ENCODE measurements at places on chromosomes 16 and 17. TPM values are rescaled to one million over a fixed set of nuclear protein-coding genes. Genes with fewer than 3 reads are reported as not detected.

DNA sequence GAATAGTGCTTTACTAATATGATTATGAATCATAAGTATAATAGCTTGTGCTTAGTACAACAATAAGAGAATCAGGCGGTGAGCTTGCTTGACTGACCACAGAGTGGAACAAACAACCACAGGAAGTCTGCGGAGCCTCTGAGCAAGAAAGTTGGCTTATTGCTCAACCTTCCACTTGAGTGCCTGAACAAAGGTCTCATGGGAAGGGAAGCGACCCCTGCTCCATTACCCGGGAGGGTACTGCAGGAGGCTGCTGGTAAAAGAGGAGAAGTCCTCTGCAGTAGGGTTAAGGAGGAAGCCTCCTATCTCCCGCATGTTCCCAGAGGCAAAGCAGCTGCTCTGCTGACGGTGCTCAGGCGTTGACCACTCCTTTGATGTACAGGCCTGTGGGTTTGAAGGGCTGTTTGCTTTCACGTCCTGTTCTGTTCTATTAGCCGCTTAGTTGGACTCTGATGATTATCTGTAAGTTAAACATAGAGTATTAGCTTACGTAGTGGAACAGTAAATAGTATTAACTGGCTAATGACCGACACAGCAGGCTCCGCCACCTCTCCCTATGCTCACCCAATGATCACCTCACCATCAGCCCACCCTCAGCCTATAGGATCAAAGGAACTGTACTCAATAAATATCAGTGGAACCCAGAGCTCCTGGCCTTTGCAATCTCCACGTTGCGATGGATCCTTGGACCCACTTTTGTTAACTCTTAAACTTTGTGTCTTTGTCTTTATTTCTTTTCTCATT lies 17.5 kb downstream of the ALOX15B start:
- H3K4me3 ChIP-seq: no peak overlapping the region
- no peaks in the 10 kb centered on the region for H3K36me3 ChIP-seq
- no peak for DNase-seq
- H3K27ac ChIP-seq: no peak overlapping the region
- peaks cover 11% of the 10 kb centered on the region for H3K4me1 ChIP-seq

DNA sequence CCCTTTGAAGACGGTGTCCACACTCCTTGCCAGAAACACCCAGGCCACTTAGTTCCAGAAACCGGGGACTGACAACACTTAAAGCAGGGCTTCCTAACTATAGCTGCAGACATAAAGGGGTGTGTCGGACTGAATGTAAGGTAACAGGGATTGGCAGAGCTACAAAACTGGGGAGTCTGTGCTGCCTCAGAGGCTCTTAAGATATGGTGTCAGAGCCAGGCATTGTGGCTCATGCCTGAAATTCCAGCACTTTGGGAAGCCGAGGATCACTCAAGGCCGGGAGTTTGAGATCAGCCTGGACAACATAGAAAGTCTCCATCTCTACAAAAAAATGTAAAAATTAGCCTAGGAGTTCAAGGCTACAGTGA lies 14.2 kb upstream of the NLRC3 start:
- DNase-seq: no peak
- no peak overlapping the region for H3K4me3 ChIP-seq
- H3K27me3 ChIP-seq: no peaks in the 10 kb centered on the region
- no peak overlapping the region for H3K27ac ChIP-seq

DNA sequence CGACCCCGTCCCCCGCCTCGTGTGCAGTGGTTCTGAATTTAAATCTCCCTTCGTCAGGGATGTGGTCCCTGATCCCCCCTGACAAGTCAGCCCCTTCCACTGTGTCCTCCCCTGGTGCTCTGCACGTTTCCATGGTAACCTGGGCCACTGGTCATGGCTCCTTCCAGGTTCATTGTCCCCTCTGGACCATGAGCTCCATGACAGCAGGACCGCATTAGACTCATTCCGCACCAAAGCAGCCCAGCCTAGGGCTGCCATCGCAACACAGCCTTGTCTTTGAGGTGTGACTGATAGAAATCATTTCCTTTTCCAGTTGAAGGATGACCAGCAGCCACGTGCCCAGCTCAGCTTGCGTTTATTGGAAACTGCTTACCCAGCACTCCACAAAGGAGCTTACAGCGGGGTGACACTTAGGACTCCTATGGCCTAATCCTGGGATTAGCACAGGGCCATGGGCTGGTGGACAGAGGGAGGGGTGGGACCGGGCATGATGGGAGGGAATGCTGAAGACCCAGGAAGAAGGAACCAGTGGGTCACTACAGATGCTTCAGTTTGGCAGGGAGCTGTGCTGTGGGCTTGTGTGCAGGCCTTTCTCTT lies 7.6 kb downstream of the RCVRN start:
- H3K4me3 ChIP-seq: no peak overlapping the region
- H3K36me3 ChIP-seq: no peaks in the 10 kb centered on the region
- no peaks in the 10 kb centered on the region for H3K4me1 ChIP-seq

DNA sequence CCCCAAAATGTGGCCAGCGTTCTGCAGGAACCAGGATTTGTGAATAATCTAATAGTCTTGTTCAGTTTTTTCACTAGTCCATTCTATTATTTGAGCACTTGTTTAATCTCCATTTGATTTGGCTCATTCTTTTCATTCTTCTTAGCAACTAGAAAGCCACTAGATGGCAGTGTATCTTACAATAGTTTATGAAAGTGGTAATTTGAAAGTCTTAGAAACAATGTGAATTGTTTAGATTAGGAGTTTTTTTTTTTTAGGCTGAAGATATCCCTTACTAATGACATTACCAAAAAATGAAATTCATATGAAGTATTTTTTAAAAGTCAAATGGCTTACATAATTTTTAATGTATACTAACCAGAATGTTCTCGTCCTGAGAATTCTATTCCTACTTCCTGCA lies 6.7 kb downstream of the ERI2 start:
- no peak overlapping the region for H3K27ac ChIP-seq
- no peaks in the 10 kb centered on the region for H3K36me3 ChIP-seq
- no peak overlapping the region for H3K4me3 ChIP-seq
- no peaks in the 10 kb centered on the region for H3K27me3 ChIP-seq

DNA sequence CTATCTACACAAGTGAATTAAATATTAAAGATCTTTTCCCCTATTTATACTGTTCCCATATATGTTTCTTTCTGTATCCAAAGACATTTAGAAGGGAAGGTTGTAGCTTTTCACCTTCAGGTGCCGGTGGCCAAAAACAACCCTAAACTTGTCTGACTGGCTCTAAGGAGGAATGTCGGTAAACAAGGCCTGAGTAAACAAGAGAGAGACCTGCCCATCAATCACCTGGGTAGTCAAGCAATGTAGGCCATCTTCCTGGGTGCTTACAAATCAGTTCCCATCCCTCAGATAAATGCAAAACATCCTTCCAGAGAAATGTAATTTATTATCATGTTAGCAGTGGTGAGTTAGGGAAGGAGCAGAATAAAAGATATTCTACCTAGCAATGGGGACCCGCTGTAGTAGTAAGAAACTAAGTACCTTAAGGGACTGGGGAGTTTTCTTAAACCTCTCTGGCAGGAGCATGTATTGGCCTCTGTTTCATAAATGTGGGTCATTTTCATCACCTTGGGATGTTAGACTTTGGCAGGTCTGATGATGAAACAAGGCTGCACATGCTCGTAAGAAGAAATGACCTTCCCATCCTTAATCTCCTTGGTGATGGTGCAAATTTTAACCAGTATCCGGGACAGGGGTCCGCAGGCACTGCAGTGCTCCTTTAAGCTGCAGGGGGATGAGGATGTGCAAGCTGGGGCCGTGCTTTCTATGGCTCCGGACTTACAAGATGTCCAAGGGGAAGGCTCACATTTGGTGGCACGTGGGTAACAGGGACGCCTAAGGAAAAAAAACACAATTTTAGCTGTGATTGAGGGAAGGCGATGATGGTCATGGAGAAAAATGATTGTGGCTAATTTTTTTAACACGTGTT lies 8.4 kb downstream of the KRT39 start:
- no peak for DNase-seq
- H3K27ac ChIP-seq: no peak overlapping the region
- no peaks in the 10 kb centered on the region for H3K36me3 ChIP-seq

DNA sequence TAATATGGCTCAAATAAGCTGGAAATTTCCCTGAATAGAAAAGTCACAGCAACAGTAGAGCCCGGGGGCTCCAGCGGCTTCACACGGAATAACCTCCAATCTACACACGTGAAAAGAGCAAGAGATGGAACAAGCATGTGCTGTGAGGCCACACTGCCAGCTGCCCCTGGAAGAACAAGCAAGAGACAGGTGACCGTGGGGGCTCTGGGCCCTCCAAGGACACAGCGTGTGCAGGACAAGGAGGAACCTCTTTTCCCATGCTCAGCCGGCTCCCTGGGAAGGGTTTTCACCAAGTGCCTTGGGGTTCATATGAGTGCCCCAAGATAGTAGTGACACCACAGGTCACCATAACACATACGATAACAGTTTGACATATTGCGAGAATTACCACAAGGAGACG lies 110.2 kb upstream of the ZNF750 start:
- no peak overlapping the region for H3K27ac ChIP-seq
- no peaks in the 10 kb centered on the region for H3K36me3 ChIP-seq
- H3K27me3 ChIP-seq: no peaks in the 10 kb centered on the region
- DNase-seq: peak; percentile 31
- no peak overlapping the region for H3K4me3 ChIP-seq

The PLA2G15 gene
- total RNA-seq: 13.5 TPM

Measured in right lobe of liver (tissue), 6 donors.